Activated CD4-positive, alpha-beta T cell treated with anti-CD3 and anti-CD28 coated beads for 4 hours (primary cell): ENCODE measurements at places on chromosomes 7 and 10.

- DNase-seq: no peak
Measured at GRCh38 chr10:103941801-103942200, 23.8 kb upstream of the STN1 start.

DNA sequence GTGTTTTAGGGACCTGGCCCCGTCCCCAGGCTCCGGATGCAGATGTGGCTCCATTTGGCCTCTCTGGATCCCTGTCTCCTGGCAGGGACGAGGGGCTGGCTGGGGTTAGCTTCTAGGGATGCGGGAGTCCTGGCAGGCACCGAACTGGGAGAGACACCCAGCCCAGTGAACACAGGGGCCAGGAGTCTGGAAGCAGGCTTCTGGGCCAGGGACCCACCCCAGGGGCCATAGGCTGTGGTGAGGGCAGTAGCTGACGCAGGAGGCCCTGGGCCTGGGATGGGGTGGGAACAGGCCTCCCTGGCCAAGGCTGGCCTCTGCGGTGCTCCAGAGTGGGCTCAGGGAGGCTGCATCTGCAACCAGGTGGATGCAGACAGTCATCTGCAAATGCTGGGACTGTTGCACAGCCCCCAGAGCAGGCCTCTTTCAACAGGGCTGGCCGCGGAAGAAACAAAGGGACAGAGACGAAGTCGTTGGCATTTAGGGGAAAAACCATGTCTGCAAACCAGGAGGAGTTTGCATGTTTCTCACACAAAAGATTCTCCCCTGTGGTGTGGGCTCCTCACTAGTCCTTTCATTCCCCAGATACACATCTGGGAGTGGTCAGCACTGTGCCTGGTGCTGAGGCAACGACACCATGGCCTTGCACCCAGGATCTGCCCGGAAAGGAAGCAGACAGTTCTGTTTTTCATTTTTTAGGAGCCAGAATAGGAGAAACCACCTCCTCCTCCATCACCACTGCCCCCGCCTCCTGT is 36.4 kb upstream of the ZNF488 start:
- DNase-seq: no peak

GRCh38 chr10:83553366-83553765 is 585.9 kb upstream of the GHITM start:
- no peak for DNase-seq

GRCh38 chr7:2802101-2802500 is 42.0 kb downstream of the GNA12 start:
- no peak for DNase-seq

DNA sequence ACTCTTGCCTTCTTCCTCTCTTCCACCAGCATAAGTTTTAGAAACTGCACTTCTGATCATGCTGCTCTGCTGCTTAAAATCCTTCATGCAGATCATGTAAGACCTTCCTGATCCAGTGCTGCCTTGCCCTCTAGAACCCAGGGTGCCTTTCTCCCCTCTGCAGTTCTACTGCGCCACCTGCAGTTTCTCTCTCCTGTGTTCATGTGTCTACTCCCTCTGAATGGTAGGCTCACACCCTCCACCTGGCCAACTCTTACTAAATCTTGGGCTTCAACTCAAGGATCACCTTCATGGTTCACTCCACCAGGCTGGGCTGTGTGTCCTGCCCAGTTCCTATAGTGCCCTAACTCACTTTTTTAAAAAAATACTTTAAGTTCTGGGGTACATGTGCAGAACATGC is 174.6 kb upstream of the ITGB1 start:
- peak; percentile 41 for DNase-seq

- DNase-seq: no peak
Measured at GRCh38 chr7:64651632-64652165, 14.2 kb upstream of the ZNF107 start.

DNA sequence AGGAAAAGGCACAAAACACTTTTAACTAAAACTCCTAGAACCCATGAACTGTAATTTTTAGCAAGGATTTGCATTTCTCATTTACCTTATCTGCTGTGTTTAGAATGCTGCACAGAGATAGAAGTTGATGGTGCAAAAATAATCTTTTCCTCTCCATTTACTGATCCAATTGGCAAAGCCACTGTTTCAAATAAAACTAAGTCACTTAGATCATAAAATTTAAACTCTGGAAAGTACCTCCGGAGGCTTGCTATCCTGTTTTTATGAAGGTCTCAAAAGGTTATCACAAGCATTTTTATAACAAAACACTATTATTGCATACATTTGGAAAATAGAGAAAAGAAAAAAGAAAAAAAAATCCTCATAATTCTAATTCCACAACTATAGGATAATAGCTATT is 7.6 kb downstream of the CPA2 start:
- no peak for DNase-seq

DNA sequence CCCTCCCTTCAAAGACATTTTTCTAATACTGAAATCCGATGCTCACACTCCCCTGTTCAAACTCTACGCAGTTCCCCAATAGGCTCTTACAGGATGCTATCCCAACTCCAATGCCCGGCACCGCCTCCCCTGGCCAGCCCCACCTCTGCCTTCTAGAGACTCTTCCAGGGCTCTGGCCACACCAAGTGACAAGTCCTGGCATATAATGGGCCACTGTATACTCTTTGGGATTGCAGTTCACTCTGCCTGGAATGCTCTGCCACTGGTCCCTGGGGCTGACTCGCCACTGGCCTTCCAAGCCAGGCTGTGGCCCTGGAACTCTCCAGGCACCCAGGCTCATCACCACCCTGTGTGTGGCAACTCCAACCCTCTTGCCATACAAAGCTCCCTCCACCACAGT is 3.1 kb upstream of the BRI3 start:
- no peak for DNase-seq

- peak; percentile 77 for DNase-seq
Measured at GRCh38 chr10:15859906-15860691, at the start of gene MINDY3. Gene MINDY3, minus strand, starts transcription at chr10:15860507. Its CDS starts 208 bp downstream, at chr10:15860299.

- DNase-seq: no peak
Measured at GRCh38 chr7:141563956-141564623, 12.9 kb downstream of the AGK start.

DNA sequence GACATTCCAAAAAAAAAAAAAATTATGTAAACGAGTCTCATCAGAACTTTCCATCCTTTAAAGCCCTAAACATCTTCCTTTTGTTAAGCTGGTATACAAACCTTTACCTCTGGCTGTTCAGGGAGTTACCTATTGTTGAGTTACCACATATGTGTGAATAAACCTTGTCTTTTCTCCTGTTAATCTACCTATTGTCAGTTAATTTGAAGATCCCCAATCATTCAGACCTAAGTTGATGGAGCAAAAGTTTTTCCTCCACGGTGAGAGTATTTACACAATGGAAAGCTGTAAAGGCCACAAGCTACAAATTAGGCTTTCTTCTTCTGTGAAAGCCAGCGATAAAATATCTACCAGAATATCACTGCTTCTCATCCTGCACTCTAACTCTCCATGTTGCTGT is 80.3 kb downstream of the SKAP2 start:
- no peak for DNase-seq

GRCh38 chr7:114519240-114519639 is 104.6 kb downstream of the FOXP2 start:
- no peak for DNase-seq

DNA sequence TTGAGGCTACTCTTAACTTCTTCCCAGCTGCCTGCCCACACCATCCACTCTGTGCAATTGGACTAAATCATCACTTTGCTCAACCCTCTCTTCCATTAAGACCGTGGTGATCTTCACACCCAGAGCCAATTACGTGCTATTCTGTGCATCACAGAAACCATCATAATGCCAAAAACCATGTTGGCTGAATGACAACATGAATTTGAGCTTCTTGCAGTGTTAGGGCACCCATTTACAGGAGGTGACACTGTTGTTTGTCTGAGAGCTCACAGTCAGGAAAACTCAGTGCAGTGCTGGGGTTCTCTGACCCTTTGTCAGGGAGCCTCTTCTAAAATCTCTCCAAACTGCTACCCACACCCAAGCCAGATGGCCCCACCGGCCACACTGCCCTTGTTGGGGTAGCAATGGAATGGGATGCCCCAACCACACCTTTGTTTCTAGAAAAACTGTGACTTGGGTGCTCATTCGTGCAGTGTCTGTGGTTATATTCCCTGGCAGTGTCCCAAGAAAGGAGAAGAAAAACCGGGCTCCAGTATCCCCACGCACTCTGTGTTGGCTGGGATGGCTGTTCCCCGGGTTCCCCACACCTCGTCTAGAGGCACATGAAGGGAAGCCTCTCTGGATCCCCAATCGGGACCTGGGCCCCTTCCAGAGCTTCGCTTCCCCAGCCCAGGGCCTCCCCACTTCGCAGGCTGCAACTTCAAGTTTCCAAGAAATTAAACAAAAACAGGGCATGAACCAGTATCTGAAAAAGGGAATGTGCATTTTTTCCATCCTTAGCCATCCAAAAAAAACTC is 2.0 kb upstream of the TNS3 start:
- DNase-seq: no peak

DNA sequence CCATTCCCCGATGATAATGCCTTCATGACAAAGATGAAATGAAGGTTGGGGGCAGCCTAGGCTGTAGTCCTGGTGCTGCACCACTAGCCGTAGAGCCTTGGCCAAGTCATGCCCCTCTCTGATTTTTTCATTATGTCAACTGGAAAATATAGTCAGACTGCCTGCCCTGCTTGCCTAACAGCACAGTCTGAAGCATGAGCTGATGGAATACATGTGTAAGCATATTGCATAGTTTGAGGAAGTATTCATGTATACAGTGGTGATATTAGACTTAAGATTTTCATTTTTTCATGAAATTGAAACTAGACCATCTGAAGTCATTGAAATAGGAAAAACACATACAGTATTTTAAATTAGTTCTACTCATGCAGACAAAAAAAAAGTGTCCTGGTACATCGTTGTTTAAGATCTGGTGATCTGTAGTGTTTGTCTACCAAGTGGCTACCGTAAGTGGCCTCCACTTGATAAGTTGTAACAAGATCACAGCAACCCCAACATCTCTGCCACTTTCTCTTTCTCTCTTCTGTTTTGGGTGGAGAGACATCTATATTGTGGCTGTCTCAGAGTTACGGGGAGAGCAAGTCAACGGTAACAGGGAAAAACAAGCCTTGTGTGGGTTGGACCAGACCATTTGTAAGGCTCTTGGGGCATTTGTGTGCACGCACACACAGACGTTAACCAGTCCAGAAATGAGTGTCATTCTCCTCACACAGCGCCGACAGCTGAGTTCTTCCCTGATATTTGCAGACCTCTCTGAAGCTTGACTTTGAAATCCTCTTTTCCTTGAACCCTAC is 716.6 kb upstream of the GALNT17 start:
- DNase-seq: no peak

GRCh38 chr10:74048433-74048832 is 50.5 kb downstream of the VCL start:
- no peak for DNase-seq
